ENCODE measurements at places on chromosomes 2 and 18.

DNA sequence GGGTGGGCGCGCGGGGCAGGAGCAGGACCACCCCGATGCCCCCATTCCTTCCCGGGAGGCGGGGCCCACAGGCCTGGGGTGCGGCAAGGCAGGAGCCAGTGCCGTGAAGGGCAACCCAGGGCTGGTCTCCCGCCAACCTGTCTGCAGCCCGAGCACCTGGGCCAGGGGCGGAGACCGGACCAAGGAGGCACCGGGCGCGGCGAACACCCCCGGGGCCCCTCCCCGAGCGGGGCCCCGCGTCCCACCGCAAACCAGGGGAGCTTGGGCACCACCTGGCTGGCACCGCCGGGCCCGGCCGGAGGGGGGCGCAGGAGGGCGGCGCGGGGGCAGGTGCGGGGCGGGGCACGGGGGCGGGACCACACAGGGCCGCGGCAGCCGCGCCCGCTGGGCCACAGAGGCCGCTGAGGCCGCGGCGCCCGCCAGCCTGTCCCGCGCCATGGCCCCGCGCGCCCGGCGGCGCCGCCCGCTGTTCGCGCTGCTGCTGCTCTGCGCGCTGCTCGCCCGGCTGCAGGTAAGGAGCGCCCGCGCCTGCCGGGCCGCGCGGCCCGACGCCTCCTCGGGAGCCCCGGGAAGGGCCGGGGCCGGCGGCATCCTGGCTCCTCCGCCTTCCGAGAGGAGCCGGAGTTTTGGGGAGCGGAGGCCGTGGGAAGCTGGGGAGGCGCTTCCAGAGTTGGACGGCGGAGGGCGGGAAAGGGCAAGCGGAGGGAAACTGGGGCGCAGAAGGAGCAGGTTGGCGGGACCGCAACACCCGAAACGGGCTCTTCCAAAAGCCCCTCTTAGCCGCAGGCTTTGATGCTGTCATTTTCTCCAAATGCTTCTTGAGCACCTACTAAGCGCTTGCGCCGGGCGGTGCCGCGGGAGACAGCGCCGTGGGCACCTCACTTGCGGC is at the start of gene TNFRSF11A:
Gene TNFRSF11A (plus strand): TSS at position 394 of the 889 bp plus-strand sequence. CDS start 43 bp downstream, at position 437.
- no peak for DNase-seq

GRCh38 chr2:73935641-73936040 is 9.0 kb downstream of the DGUOK start:
- DNase-seq = no peak

- no peak for DNase-seq
These were observed 21.7 kb upstream of the LCLAT1 start for GRCh38 chr2:30425326-30425725.

- DNase-seq = no peak
These were observed 95.8 kb upstream of the GPC1 start for GRCh38 chr2:240339411-240340360.
